ENCODE measurements at places on chromosomes 3 and 15. TPM values are rescaled to one million over a fixed set of nuclear protein-coding genes. Genes with fewer than 3 reads are reported as not detected.

MUC13 gene
- polyA plus RNA-seq = not detected

CLRN1 gene
- polyA plus RNA-seq = not detected

GFM1 gene
- polyA plus RNA-seq = 52.5 TPM

KCNMB2 gene
- 23.8 TPM for polyA plus RNA-seq

FOXB1 gene
- polyA plus RNA-seq = 0.06 TPM

COL8A1 gene
- 6.8 TPM for polyA plus RNA-seq

ECE2 gene
- not detected for polyA plus RNA-seq

DBR1 gene
- polyA plus RNA-seq = 19.9 TPM

TCF12 gene
- 186 TPM for polyA plus RNA-seq

OXTR gene
- polyA plus RNA-seq = 1.1 TPM
